NCI-H510A treated with DMSO at 0.1 percent for 48 hours (cell line): ENCODE measurements at places on chromosomes 3 and 15.

DNA sequence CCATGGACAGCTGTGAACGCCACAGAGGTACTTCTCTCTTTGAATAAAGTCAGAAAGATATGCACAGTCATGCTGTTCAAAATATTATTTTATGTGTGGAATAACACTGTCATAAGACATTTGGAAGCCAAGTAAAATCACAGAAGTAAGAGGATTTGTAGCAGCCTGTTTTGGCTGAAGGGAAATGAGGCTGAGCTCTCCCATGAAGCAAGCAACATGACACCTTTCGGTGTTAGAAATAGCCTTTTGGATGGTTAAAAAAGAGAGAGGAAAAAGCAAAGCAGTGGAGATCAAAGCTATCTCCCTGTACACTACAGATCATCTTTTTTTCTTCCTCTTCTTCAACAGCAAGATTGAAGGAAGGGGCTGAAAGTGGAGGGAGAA is 755.3 kb downstream of the ROBO1 start:
- DNase-seq: no peak

- no peak for DNase-seq
Observed at GRCh38 chr3:71857956-71858355, 73.0 kb upstream of the PROK2 start.

GRCh38 chr15:100934726-100935125 is 15.6 kb downstream of the LRRK1 start:
- DNase-seq: no peak

GRCh38 chr3:16468002-16468335 is 45.5 kb downstream of the RFTN1 start:
- no peak for DNase-seq

- DNase-seq: no peak
Observed at GRCh38 chr15:38687340-38687739, 122.7 kb upstream of the RASGRP1 start.

DNA sequence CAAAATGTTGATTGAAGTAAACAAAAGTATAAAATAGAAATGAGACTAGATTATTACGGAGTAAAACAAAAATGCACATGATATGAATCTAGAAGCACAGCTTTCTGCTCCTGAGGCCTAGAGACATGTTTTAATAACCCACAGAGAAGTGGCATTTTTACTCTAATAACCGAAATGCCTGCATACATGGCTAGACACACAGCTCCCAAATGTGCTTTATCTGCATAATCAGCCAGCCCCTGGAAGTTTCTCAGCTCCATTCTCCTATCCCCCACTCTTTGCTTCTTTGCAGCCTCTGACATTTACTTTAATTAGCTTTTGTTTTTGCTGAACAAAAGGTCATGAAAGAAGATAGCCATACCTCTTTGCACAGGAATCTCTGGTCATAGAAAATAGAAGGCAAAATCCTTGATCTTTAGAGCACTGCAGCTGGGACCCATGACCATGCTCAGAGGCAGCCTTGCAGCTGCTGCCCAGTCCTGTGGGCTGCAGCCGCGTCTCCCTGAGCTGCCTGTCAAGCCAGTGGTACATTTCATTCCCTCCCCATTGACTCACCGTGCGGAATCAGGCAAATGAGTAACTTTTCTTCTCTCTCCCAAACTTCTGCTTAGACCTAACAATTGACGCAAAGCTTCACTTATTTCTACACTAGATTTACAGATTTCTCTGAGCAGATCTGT is at the start of gene VEPH1:
TSS of gene VEPH1 (minus strand) at position 501 of the 680 bp plus-strand sequence. CDS start 8,067 bp downstream, outside the sequence.
- no peak for DNase-seq

- DNase-seq: no peak
Observed at GRCh38 chr15:70664494-70664893, 98.9 kb downstream of the UACA start.

- peak; percentile 8 for DNase-seq
Observed at GRCh38 chr15:85407421-85408269, 27.2 kb downstream of the AKAP13 start.

- DNase-seq: no peak
Observed at GRCh38 chr3:171092467-171092911, 66.0 kb upstream of the SLC2A2 start.

DNA sequence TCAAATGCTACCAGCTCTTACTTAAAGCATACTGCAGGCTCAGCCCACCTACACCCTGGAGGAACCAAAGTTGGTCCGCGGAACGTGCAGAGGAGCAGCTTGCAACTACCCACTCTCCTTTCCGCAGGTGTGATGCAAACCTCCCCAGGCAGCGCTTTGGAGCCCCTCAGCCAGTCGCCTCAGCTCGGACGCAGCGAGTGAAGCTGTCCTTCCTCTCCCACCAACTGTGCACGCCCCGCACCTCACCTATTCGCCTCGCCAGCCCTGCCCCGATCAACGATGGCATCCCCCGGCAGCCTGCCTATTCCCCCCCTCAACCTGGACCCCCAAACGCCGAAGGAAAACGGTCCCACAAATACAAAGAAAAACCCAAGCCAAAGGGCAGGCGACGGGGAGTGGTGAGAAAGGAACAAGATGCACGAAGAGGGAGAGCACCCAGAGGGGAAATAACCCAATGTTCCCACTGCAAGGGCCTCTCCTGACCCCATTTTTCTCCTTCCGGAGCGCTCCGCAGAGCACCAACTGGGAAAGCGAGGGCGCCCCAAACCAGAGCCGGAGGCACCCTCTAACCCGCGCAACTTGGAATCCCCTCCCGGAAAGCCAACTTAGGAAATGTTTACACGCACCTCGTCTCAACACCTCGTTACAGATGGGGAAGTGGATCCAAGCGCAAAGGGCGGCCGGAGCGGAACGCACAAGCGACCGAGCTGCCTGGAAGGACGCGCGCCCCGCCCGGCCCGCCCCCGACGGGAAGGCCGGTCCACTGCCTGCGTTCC is 665 bp downstream of the GLB1 start:
- DNase-seq: peak; percentile 42

GRCh38 chr15:39511916-39512260 is 69.0 kb upstream of the THBS1 start:
- DNase-seq: no peak

- no peak for DNase-seq
Observed at GRCh38 chr3:14303336-14304100, 98.9 kb upstream of the SLC6A6 start.

DNA sequence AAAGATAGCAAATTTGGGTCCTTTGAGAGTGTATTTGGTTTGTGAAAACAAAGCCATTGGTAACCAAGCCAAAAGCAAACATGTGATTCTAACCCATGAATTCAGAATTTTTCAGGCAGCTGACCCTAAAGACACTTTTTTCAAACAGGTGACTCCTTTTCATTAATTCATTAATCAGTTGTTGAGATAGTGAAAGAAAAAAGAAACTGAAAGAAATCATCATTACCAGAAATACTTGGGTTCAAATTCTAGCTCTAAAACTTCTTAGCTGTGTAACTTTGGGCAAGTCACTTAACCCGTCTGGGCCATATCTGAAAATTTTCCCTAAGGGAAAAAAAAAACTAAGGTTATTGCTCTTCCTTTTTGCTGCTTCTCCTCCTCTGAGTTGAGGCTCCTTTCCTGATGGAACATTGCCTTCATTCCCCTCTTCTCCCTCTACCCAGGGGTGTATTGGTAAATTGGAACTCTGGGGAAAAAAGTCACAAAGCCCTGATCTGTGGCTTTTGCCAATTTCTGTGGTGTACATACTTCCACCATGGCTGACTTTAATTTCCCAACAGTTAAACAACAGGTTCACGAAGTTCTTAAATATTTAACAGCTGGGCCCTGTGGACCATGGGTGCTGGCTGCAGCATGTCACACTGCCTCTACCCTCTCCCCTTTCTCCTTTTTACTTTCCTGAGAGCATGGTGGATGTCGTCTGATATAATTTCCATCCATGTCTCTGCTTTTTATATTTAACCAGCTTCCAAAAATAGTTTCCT is 120.3 kb downstream of the ASB7 start:
- no peak for DNase-seq

- DNase-seq: no peak
Observed at GRCh38 chr3:47568901-47569300, 9.8 kb downstream of the CSPG5 start.

DNA sequence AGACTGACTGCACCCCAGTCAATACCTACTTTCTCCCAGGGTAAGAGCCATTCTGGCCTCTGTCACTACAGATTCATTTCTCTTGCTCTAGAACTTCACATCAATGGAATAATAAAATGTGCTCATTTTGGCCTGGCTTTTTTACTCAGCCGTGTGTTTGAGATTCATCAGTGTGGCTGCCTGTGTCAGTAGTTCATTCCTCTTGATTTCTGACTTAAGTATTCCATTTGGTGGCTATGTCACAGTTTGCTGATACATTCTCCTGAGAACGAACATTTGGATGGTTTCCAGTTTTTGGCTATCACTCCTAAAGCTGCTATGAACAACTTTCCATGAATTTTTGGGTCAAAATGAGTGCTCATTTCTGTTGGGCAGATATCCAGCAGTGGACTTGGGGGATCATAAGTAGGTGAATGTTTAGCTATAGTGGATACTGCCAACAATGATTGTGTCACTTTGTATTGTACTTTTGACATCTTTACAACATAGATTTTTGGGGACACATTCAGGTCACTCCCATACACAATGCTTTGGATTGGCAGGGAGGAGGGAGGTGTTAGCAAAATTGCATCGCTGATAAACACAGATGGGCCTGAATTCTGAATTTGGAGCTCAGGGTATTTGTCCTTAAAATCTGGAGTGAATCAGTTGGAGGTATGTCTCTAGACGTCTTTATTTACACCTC is 19.8 kb upstream of the FAM107A start:
- DNase-seq: no peak

- no peak for DNase-seq
Observed at GRCh38 chr3:64728994-64729393, 41.2 kb upstream of the ADAMTS9 start.

- DNase-seq: peak; percentile 31
Observed at GRCh38 chr15:68667800-68668625, 89.2 kb downstream of the CORO2B start.

- no peak for DNase-seq
Observed at GRCh38 chr15:70414626-70415025, 316.9 kb upstream of the TLE3 start.

- no peak for DNase-seq
Observed at GRCh38 chr3:196440696-196441095, 8.5 kb upstream of the UBXN7 start.

DNA sequence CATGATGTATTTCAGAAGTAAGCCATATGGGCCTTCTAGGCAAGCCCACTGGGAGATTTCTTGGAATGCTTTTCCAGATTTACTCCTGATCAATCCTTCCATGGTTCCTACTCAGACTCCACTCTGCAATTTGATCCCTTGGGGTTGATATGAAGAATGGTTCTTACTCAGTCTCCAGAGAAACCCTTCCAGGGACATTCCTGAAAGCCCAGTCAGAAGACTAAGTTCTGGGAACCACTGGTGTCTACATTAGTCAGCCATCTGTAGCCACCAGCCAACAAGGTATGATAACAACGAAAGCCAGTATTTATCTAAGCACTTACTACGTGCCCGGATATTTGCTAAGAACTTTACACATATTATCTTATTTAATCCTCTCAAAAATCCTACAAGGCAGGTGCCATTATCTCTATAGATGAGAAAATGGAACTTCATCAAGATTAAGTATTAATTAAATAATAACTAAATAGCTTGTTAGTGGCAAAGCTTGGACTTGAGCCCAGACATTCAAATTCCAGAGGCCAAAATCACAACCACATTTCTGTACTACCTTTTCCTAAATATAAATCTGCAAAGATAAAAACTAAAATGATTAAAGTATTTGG is 32.7 kb downstream of the ZNF385D start:
- no peak for DNase-seq

GRCh38 chr3:37945807-37946530 is 44.6 kb upstream of the VILL start:
- DNase-seq: no peak
